ENCODE measurements at places on chromosomes 3 and 15. TPM values are rescaled to one million over a fixed set of nuclear protein-coding genes. Genes with fewer than 3 reads are reported as not detected.

The CPN2 gene
- not detected for total RNA-seq

The U2SURP gene
- 105 TPM for total RNA-seq

The AP3B2 gene
- total RNA-seq = 1.0 TPM

The SOX2 gene
- 0.45 TPM for total RNA-seq

The KLHL40 gene
- total RNA-seq = not detected

The SPRED1 gene
- total RNA-seq = 6.3 TPM

The TBCCD1 gene
- total RNA-seq = 5.4 TPM

The ISY1 gene
- total RNA-seq = 20.4 TPM

The RASGRP1 gene
- total RNA-seq = 0.28 TPM

The MKRN2OS gene
- total RNA-seq = not detected

The EHHADH gene
- 3.1 TPM for total RNA-seq

Data from A549 treated with Mapracorat at 1 μM for 4 hours (cell line).